Bronchial epithelial cell (primary cell): ENCODE measurements at places on chromosomes 2 and 18. TPM values are rescaled to one million over a fixed set of nuclear protein-coding genes. Genes with fewer than 3 reads are reported as not detected.

STRADB gene
- total RNA-seq: 11.3 and 21.3 TPM in 2 replicates

SMAD4 gene
- total RNA-seq: 43.7 and 64.5 TPM in 2 replicates

NIF3L1 gene
- total RNA-seq: 21.5 and 24.2 TPM in 2 replicates

SPR gene
- total RNA-seq: 12.2 and 14.0 TPM in 2 replicates

ANKRD30BL gene
- not detected in 2 replicates for total RNA-seq

SERPINB10 gene
- under 0.01 and 0.79 TPM in 2 replicates for total RNA-seq

USP34 gene
- 81.8 and 83.2 TPM in 2 replicates for total RNA-seq
